ENCODE measurements at places on chromosomes 4 and X.

GRCh38 chr4:74085669-74086068 is 13.3 kb downstream of the CXCL2 start:
- DNase-seq = no peak

DNA sequence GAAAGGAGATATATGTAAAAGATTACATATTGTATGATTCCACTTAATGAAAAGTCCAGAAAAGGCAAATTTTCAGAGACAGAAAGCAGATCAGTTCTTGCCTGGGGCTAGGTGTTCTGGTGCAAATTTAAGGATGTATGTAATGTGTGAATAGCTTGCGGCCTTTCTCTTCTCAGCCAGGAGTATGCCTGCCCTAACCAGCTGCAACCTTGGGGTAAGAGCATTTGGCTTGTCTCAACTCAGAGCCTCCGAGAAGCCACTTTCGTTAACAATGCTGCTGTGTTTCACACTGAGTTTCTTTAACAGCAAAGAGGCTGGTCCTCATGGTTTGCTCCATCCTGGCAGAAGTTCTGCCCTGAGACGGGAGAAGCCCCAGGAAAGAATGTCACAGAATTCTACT is 102.7 kb downstream of the SPCS3 start:
- no peak for DNase-seq

DNA sequence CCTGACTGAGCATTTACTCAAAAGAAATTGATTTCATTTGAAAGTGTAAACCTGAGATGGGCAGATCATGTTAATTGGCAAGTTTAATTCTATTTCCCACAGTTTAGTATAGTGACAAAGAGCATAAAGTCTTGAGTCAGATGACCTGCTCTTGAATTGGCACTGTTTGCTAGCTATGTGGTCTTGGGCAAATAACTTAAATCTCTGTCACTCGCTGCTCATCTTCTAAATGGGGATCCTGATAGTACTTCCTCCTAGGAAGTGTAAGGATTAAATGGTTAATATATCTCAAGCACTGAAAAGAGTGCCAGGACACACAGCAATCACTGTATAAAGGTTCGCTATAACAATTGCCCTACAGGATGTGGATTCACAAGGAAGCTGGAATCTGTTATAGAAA is 242.8 kb upstream of the JADE1 start:
- no peak for DNase-seq

- no peak for DNase-seq
Observed at GRCh38 chrX:40883021-40883619, 147.8 kb upstream of the MED14 start.

DNA sequence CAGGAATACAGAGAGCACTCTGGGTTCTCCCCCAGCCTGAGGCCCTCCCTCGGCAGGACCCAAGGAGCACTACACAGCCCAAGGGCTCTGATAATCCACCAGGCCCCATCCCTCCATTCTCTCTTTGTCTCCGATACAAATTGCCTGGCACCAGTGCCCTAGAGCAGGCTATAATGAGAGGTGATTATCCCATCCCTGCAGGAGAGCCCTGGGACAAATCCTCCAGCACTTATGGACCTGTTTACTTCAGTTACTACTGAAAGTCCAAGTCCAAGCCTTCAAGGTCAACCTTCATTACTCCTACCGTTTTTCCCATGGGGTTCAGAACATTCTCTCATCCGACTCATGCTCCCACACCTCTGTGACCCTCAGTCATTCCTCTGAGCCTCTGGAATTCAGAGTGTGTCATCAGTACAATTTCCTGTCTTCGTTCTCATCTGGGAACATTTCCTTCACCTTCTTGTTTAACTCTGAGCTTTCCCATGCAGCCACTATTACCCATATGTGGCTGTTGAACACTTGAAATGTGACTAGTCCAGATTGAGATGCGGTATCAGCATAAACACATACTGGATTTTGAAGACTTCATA is 299.0 kb downstream of the RAPGEF2 start:
- DNase-seq = no peak

DNA sequence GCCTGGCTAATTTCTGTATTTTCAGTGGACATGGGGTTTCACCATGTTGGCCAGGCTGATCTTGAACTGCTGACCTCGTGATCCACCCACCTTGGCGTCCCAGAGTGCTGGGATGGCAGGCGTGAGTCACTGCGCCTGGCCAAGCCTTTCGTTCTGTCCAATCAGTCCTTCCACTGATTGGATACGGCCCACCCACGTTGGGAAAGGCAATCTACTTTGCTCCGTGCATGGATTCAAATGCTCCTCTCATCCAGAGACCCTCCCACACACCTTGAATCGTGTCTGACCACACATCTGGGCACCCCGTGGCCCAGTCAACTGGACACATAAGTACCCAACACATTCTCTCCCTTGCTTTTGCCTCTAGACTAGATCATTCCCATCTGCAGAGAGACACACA is 74.9 kb downstream of the CRLF2 start:
- no peak for DNase-seq

DNA sequence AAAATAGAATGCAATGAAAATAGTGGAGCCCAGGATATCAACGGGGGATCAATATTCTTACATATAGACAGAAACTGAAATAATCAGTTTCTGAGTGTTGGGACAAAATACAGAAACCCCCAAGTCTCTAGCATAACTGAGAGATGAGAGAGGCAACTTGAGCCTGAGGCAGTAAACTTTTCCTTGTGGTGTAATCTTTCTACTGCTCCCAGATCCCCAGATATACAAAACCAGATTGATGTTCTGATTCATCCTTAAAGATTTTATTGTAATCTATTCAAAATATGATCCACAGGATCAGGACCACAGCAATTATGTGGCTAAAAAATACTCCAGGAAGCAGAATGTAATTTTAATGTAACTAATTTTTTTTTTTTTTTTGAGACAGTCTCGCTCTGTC is 2282.6 kb downstream of the ARAP2 start:
- no peak for DNase-seq

DNA sequence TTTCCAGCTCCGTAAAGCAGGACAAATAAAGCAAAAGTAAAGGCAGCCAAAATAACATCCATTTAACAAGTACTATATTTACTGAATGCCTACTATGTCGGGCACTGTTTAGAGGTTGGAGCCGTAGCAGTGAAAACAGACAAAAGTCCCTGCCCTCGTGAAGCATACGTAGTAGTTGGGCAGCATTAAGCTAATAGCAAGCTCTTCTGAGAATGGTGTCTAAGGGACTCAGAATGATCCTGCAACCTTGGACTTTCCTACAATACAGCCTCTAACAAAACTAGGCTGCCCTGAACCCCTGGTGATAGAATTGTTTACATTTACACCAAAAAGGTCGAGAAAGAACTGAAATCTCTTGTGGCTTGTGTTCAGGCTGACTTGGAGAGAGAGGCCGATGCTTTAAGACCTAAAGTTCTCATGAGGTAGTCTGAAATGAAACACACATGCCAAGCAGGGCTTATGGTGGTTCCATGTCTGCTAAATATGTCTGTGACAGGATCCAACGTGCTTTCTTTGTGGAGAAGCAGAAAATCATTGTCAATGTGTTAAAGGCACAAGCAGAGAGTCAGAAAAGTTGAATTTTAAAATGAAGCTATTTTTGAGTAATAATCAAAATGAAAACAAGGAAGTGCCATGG is 898 bp upstream of the PDGFC start:
- DNase-seq = no peak
